HAP-1 (cell line): ENCODE measurements at places on chromosomes 13 and 19.

DNA sequence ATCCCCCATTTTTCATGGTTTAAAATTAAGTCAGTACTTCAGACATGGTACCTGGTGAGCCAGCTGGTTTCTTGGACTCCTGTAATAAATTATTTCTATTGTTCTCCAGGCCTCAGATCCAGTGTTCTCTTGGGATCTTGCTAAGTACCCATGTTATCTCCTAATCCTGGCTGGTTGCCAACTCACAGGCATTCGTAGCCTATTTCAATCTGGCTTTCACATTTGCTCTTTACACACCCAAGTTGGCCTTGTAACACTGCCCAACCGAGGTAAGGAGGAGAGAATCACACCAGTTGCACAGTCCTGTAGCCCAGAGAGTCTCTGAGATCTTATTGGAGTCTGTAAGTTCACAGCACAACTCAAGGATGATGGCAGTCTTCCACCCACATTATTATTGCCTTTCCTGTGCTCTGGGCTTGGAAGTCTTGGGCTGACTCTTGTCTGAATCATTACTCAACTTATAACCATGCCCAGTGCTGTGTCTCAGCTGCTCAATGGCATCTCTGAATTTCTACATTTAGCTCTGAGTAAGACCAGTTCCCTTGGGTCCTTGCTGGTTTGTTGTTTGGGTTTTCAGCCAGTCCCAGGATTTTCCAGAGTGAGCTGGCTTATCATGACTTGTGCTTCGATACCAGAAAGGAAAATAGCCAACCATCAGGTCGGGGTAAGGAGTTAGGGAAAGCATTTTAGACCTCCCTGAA, 76.6 kb upstream of the KLF12 start:
- no peak for DNase-seq

DNA sequence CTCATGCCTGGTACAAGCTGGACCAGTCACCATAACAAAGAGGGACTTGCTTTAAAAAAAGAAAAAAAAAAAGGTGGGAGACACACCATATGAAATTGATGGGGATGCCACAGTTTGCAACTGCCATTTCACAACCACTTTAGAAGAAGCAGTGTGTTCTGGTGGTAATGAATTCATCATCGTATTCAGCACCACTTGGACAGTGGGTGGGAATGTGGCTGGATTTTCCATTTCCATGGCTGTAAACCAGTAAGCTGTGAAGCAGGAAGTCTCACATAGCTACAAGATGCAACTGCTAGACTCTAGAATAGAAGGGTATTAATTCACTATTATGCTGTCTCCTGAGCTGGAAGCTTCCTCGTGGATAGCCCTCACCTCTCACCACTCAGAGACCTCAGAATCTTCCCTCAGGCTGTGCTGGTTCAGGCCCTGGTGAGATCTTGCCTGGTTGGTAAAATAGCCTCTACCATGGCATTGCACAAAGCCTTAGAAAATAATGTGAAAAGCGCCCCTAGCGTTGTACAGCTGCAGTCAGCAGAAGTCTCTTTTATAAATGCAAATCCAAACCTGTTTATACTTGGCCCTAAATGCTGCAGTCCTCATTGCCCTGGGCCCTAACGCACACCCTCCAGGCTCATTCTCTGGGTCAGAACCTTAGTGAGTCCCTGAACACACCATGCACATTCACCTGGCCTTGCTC, 150.7 kb downstream of the KCTD15 start:
- DNase-seq: no peak

GRCh38 chr13:96860882-96861281, 133.4 kb downstream of the OXGR1 start:
- no peak for DNase-seq

- DNase-seq: no peak
These were observed 12.3 kb downstream of the DDX39A start for GRCh38 chr19:14406645-14407401.

DNA sequence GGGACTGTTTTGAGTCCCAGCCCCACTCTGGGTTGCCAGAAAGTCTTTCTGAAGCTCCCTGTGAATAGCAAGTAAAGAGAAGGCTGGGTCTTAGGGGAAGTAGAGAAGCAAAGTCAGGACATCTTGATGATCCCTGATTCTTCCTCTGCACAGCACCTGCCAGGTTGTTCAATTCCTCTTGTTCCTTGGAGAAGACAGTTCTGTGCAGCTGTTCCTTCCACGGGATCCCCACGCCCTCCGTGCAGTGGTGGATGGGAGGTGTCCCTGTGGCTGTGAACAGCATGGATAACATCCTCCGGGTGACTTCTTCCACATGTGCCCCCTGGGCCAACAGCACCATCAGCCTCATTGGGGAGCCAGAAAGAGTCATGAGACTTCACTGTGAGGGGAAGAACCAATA, 29.1 kb upstream of the IGLON5 start:
- DNase-seq: no peak

DNA sequence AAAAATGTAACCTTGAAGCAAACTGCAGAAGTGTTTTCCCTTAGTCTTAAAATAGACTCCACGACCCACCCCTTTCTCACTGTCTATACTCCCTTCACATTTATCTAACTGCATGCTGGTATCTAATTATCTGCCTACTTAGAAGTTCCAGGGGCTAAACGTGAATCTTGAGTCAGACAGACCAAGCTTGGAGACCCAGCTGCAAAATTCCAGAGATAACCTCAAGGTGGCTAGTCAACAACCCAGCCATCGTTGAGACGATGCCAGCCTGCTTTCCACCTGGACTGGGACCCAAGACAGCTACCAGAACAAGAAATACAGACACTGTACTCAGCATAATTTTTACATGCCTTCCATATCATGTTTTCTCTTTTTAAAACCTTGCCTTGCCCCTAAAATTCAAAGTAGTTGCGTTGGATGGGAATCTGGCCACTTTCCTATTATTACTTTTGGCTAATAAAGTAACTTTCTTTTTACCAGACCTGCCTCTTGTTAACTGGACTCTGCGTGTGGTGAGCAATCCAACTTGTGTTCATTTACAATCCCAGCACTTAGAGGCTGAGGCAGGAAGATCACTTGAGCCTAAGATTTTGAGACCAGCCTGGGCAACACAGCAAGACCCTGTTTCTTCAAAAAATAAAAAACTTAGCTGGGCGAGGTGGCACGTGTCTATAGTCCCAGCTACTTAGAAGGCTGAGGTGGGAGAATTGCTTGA, 82.3 kb downstream of the CDADC1 start:
- no peak for DNase-seq

DNA sequence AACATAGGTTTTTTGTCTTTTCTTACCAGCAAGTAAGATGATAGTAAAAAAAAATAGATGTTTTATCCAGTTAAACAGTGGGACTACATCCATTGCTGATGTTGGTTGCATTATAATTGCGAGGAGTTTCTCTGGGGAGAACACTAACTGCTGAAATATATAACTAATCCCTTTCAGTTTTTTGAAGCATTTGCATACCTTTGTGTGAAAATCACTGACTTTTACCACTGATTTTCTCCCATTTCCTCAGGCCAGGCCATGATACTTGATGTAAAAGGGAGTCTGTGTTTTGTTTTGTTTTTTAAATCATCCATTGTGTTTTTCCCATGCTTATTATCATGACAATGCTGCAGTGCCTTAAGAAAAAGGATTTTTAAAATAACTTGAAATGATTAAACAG, 699.5 kb downstream of the PCDH9 start:
- peak; percentile 89 for DNase-seq

GRCh38 chr13:52980695-52981094, 47.9 kb upstream of the OLFM4 start:
- DNase-seq: no peak

DNA sequence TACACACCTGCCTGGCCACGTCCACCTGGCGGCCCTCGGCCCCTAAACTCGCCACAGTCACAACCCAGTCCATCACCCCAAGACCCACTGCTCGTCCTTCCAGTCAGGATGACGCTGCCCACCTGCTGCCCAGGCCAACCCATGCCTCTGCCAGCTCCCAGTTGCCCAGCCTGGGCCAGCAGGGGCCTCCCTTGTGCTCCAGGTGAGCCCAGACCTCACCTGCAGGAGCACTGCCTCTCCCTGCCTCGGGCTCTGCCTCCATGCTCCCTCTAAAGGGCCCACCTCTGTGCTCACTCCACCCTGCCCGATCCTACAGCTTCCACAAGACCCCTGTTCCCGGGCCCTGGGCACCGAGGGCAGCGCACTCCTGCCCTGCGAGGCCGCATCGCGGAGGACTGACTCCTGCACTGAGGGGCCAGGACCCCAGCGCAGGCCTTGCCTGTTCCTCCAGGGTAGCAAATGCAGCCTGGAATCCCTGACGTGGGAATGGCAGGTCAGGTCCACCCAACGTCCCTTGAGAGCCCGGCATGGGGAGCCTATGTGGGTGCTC, 8.0 kb upstream of the CACTIN start:
- no peak for DNase-seq

DNA sequence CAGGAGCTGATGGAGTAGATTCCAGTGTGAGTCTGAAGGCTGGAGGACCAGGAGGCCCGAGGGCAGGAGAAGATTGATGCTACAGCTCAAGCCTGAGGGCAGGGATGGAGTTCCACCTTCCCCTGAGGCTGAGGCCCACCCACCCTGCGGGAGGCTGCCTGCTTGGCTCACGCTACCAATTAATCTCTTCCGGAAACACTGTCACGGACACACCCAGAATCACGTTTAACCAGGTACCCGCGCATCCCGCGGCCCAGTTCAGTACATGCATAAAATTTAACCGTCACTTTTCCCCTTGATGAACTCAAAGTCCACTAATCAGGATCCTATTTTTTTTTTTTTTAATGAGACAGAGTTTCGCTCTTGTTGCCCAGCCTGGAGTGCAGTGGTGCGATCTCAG, 5.2 kb upstream of the ZNF628 start:
- DNase-seq: no peak

DNA sequence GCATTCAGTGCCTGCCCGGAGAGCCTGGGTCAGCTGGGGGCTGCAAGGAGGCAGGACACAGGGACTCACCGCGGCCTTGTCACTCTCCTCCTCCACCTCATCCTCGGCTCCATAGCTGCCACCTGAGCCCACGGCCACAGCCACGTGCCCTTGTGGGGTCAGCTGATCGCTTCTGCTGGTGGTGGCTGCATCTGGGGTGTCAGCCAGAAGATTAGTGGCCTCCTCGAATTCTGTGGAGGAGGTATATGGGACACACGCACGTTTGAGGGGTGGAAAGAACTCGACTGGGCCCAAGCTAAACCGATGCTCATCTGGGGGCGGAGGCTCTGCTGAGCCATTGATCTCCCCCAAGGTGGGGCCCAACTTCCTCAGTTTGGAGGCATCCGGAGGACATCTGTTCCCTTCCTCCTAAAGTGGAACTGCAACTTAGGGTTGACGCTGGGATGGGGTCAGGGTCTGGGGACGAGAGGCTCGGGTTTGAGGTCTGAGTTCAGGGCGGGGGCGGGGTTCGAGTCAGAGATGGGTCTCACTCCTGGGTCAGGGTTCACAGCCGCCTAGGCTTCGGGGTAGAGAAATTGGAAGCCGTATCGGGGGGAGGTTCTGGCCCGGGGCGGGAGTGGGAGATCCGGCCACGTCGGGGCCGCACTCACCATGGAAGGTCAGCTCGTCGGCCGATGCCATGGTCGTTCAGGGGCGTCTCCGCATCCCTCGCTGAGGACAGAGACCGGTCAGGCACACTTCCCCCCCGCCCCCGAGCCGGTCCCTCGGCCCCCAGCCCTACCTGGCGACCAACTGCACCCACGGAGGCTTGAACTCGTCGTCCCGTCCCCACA, 493 bp downstream of the YIPF2 start:
- DNase-seq: no peak

DNA sequence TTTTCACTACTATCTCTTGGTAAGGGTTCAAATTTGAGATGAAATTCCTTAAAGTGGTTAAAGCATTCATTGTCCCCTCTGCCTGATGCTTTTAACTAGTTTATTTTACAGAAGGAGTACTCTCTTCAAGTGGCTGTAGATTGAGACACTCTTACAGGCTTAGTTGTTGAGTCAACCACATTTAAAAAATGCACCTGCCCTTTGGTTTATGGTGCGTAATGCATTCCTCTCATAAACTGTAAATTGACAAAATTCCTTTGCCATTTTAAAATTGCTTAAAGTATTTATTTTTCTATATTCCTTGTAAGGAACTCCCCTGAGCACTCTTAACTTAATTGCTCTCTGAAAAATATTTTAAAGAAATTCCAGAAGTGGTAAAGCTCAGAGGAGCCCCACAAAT, 826 bp upstream of the GPC5 start:
- no peak for DNase-seq

DNA sequence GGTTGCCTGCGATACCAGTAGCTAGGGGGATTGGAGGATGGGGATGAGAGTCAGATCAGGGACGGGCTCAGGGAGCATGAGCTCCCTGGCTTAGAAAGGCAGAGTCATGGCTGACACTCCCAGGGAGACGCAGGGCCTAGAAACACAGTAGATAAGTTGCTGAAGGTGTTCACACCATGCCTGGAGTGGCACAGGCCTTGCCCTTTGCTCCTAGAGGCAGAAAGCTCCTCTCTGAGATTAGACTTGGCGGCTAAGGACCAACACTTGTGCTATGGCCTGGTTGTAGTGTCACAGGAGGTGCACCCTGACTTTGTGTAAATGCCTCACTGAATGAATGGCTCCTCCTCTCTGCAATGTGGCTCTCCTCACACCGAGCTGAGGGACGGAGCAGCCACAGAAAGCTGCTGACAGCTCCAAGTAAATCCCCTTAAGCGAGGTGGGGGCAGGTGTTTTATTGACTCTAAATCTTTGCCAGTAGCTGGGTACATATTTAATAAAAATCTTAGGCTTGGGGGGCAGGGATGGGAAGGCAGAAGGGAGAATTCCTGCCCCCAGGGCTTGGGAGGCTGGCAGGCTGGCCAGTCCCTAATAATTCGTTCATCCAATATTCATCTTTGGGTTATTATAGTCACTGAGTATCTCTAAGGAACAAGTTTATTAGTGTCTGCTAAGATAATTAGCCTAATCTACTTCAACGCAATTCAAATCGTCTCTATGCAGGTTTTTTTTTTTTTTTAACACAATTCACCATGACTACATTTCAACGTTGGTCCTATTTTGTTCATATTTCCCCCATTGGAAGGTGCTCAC, 54.9 kb downstream of the SIAH3 start:
- DNase-seq: no peak

GRCh38 chr19:13149628-13150186, 468 bp downstream of the STX10 start:
- peak; percentile 69 for DNase-seq

GRCh38 chr13:56066321-56066720, 1074.4 kb upstream of the PRR20A start:
- no peak for DNase-seq

DNA sequence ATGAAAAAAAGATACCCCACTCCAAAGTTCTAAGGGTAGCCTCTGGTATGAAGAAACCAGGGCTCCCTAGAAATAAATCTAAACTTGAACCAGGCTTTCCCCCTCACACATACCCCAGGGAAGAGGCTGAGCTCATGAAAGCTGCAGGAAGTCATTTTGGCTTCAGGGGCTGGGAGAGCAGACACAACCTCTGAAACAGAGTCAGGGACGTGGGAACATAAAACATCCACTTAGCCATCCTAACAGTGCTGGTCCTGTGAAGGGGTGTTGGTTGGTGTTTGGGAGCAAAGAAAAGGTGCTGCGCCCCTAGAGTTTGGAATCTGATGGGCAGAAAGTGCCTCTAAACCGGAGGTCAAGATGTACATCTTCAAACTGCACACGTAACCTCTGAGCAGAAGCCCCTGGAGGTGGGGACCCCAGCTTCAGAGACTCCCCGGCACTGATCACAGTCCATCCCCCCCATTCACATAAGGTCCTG, 15.8 kb downstream of the RAB3D start:
- no peak for DNase-seq

- DNase-seq: peak; percentile 22
These were observed 113.6 kb upstream of the ARGLU1 start for GRCh38 chr13:106681536-106681935.

- no peak for DNase-seq
These were observed 64.3 kb upstream of the F7 start for GRCh38 chr13:113041293-113041690.

- no peak for DNase-seq
These were observed 2.1 kb upstream of the ATP4B start for GRCh38 chr13:113660066-113660465.
